ENCODE measurements at places on chromosomes 16 and 17.

- DNase-seq: no peak
These were observed 4.0 kb upstream of the KAT8 start for GRCh38 chr16:31113121-31114120.

- no peak for DNase-seq
These were observed 460.2 kb upstream of the C16orf82 start for GRCh38 chr16:26606381-26607150.

DNA sequence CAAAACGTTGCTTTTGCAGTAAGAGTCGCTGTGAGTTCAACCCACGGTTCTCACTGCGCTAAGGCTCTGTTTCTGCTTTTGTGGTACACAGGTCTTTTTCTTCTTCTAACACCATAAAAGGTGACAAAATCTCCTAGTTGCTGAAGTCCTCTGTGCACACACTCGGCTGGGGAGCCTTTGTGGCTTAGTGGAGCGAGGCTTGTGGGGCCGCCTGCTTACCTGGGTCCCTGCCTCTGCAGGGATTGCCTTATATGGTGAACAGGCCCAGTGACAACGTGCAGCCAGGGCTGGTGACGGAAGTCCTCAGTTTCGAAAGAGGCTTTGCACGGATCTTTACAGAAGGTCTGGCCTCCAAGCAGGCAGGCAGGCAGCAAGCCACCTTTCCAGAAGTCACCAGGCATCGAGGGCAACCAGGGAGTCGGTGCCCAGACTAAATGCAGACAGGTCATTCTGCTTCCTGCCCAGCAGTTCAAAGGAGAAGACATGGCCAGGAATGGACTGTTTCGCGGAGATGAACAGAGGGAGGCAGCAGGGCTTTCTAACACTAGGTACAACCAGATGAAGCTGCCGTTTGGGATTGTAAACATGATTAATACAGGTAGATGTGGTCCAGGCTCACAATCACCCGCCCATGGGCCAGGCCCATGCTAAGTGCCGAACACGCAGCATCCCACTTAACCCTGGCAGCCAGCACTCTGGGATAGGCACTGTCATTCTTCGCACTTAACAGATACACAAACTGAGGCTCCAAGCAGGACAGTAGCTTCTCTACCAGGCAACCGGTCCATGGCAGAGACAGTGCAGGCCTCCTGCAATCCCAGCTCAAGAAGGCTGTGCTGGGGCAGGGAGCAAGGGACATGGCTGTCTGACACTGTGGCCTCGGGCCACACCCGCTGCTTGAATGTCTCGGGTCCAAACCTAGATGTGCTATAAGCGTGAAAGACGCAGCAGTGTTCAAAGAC, 10.7 kb upstream of the MEAK7 start:
- DNase-seq: peak; percentile 50

DNA sequence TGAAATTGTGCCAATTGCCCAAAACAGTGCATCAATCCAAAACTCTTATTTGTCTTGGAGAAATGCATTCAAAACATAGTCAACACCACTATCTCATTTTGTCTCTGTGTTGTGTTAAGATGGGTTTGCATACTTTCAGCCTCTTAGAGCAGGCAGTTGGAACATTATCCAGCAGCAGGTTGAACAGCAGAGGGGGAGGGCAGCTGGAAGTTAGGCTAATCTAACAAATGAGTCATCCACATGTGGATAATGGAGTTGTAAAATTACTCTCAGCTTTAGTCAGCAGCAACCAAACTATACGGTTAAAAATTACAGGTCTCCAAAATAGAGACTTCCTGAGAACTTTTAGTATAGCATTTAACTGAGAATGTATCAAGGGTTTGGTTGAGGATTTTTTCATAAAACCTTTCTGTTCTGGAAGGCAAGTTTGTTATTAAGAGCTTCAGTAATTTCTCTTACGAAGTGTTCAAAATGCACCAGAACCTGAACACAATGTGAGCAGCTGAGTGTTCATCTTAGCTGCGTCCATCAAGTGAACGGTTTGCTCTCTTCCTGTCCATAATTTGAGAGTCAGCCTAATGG, 46.3 kb downstream of the PRKCA start:
- no peak for DNase-seq

DNA sequence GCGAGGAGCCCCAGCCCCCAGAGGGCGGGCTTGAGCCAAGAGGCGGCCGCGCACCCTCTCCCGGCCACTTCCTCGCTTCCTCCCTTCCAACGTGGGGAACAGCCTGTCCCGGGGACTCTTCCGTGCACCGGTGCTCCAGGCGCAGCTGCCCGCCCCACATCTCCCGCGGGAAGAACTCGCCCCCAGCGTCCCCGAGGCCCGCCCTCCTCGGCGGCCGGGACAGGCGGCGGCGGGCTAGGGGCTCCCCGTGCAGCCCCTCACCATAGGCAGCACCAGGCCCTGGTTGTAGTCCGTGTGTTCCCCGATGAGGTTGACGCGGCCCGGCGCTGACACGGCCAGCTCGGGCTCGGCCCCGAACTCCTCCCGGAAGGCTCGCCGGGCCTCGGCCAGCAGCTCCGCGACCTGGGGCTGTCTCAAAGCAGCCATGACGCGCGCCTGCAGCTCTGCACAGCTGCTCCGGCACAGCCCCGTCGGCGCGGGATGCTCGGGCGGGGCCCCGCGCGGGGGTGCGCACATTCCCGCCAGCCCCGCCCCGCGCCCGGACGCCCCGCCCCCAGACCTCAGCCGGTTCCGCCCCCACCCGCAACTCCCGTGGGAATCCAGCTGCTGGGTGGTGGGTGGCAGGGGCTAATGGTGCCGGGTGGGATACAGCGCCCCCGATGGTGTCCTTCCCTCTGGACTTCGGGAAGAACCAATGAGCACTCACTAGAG, at the start of gene GALK1:
Gene GALK1, minus strand, starts transcription at position 482 of the 711 bp plus-strand sequence. Its CDS starts 56 bp downstream, at position 426.
- peak; percentile 85 for DNase-seq

GRCh38 chr16:66979011-66979717, 9.2 kb upstream of the CES4A start:
- no peak for DNase-seq

DNA sequence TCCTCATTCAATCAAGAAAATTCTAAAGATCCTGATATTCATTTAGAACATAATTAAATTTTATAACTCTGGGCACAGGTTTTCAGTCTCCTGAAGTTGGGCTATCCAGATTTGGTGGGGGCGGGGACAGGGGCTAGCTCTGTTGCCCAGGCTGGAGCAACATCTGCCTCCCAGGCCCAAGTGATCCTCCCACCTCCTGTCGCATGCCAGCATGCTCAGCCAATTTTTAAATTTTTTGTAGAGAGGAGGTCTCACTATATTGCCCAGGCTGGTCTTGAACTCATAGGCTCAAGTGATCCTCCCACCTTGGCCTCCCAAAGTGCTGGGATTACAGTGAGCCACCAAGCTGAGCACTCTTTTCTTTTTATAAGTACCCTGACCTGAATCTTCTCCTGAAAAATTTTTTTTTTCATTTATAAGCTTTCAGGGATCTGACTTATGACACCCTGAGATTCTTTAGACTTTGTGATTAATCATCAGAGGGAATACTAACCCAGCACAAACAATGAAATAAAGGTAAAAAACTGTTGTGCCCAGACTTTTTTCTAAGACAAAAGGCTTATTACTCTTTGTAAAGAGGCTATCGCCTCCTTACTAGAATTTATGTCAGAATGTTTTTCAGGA, 62.6 kb downstream of the TUBD1 start:
- no peak for DNase-seq

DNA sequence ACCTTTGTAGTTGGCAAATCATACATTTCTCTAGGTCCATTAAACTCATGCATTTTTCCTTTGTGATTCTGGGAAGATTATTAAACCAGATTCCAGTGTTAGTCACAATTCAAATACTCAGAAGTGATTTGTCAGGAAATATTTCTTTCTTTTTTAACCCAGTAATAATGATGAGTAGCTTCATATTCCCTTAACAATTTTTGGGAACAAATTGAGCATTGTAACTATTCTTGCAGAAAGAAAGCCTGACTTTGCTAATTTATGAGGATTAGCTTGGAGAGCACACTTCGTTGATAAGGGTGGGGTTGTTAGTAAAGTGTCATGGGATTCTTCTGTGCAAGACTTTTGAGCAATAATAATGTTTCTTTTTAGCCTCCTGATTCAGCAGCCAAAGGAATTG, 18.7 kb upstream of the KRT24 start:
- no peak for DNase-seq

DNA sequence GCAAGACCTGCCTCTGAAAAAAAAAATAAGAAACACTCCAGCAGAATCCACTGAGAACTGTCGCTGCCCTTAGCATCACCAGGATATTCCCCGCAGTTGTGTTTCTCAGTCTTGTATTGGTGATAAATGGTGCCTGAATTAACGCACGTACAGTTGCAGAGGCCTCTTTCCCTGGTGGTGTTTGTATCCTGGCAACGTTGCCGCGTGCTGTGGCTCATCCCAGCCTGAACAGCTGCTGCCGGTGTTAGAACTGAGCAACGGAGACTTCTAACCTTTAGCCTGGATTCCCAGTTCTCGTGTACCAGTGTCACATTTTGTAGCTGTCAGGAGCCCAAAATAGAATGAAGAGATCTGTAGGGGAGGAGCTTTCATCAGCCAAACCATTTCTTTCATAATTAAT, 4.8 kb downstream of the MLYCD start:
- no peak for DNase-seq

DNA sequence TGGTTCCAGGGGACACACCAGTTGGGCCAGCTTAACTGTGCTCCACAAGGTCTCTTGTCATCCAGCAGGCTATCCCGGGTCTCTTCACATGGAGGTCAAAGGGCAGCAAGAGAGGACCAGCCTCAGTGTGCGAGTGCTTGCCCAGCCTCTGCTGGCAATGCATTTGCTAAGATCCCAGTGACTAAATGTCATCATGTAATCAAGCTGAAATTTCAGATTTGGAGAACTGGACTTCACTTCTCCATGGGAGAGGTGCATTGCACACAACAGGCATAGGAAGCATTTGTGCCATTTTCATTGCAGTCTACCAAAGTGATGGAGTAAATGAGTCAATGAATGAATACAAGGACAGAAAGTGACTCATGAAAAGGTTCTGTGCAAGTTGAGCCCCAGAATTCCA, 51.2 kb upstream of the KDM8 start:
- no peak for DNase-seq

DNA sequence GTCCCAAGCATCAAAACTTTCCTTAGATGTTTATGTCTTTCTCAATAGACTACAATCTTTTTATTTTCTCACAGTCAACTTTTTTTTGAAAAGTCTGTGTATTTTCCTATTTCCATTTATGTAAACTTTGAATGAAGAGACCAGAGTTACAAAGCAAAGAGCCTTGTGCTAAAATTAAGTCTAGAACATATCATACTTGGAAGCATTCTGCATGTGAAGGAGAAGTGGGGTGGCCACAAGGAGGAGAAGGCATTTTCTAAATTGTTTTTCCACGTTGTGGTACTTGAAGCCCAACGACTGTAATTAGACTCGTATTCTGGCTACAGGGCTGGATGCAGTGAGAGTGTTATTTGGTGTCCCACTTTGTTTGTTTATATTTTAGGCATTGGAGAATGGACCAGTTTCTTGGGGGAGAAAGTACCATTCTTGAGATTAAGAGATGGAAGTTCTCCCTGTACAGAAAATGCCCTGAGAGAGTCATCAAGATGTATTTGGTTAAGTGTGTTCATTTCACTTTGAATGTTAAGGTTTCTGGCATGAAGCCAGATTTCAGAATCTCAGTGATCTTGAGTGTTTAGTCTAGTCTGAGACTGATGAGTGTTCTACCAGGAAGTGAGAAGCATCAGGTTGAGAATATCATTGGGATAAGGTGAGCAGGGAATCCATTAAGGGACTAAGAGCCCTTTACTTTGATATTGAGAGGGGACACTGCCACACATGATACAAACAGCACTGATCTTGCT, 71.6 kb downstream of the MAP2K6 start:
- DNase-seq: no peak

DNA sequence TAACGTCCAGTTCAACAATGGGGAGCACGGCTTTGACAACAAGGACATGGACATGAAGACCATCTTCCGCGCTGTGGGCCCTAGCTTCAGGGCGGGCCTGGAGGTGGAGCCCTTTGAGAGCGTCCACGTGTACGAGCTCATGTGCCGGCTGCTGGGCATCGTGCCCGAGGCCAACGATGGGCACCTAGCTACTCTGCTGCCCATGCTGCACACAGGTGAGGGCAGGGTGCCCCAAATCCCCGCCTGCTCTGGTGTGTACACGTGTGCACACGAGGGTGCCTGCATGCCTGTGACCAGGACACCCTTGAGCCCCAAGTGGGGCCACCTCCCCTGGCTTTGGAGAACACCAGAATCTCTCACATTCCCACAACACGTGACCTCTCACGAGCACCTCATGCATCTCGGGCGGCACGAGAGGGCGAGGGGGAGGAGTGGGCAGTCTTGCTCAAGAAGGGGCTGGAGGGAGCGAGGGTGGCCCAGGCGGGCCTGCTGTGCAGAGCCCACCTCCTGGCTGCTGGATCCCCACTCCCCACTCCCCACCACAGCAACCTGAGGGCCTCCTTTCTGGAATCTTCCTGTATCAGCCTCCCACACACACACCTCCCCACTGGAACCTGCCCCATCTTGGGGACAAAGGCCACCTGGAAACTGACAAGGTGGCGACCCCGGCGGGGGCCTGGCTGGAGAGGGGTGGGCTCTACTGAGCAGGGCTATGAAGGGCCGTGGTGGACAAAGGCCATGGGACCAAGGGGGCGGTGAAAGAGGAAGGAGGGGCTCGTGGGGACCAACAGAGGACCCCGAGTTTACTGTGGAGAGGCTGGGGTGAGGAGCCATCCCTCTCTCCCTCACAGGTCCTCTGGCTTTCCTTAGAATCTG, 6.5 kb downstream of the ENPP7 start:
- no peak for DNase-seq

DNA sequence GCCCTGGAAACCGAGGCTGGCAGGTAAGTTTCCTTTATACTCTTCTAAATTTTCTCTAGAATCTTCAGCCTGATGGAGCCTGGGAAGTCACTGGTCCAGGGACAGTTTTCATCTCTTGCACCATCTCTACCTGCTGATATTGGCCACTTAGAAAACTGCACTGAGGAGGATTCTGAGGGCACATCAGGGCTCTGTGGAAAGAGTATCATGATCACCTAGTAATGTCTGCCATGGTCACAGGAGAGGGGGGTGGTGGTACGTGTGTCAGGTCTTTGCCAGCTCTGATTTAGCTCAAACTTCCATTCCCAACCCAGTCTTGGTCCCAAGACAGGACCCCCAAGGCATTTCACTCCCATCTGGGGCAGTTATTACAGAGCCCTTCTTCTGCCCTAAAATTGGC, 35.2 kb upstream of the DOC2B start:
- no peak for DNase-seq

DNA sequence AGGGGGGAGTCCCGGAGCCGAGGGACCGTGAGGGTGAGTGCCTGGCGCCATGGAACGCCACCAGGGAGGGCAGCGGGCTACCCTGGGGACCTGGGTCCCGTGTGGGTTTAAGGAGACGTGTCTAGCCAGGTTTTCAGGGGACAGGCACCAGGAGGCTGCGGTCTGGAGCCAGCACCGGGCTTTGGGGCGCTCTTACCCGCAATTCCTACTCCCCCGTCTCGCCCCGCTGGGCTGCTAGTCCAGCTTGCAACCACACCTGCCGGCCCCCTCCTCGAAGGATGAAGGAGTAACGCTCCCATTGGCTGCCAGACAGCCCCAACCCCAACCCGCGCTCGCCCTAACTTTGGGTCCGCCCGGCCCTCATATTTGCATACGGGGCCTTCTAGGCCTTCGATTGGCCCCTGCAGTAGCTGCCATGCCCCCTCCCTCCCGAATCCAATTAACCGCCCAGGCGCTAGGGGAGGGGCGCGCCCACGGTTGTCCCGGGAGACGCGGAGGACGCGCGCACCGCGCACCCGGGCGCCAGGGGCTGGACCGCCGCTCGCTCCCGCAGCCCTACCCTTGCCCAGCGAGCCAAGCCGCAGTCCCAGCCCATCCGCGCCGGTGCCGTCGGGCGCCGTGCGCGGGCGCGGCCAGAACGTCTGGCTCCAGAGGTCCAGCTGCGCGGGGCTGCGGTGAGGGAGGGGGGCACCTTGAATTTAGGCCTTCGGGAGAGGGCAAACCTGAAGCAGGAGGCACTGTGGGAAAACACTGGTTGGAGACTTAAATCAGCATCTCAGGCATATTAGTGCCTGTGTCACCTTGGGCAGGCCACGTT, at the start of gene TTLL6:
Gene TTLL6, minus strand, starts transcription at position 456 of the 817 bp plus-strand sequence. Its CDS starts 157 bp downstream, at position 299.
- peak; percentile 99 for DNase-seq
